ENCODE measurements at places on chromosomes 16 and 17.

GRCh38 chr16:73171380-73171779, 123.5 kb upstream of the ZFHX3 start:
- DNase-seq: no peak

DNA sequence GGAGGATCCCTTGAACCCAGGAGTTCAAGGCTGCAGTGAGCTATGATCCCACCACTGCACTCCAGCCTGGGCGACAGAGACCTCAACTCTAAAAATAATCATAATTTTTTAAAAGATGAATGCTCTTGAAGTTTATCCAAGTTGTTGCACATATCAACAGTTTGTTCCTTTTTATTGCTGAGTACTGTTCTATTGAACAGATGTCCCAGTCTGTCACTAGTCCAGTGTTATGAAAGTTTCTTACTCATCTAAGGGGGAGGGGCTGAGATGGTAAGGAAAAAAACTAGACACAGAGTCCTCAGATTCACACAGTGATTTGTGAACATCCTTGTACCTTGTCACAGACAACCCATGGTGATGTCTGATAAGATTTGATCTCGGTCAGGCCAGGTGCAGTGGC, 3.9 kb downstream of the ACAP1 start:
- no peak for DNase-seq

GRCh38 chr17:29949696-29950095, 8.3 kb downstream of the EFCAB5 start:
- no peak for DNase-seq

GRCh38 chr16:56910654-56911539, 21.0 kb upstream of the HERPUD1 start:
- DNase-seq: no peak

GRCh38 chr16:1428511-1428910, 2.4 kb upstream of the PERCC1 start:
- DNase-seq: no peak

DNA sequence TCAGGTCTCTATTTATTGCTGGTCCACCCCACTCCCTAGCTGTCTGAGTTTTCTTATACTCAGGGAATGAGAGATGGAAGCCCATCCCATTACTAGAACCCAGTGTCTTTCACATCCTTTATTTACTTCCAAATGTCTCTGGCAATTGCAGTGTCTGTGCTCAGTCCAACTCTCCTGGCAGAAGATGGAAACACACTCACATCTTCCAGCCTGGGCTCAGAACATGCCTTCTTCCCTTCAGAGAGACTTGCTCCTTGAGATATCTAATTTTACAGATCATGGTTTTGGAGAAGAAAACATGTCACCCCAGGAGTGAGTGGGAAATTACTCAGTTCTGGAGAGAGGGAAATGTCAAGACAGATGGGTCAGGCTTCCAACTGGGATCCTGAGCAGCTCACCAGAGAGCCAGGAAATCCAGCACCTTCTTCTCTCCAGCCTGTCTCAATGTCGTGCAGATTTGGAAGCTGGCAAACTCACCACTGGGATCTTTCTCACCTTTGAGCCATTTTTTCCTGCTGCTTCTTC, 494.4 kb downstream of the HS3ST4 start:
- no peak for DNase-seq

GRCh38 chr16:47574091-47575054, 113.2 kb downstream of the PHKB start:
- no peak for DNase-seq

Measured in stimulated activated CD8-positive, alpha-beta memory T cell treated with anti-CD3 and anti-CD28 coated beads, Interleukin-7, amount 100 ng/mL, for 1 hour (primary cell).